ENCODE measurements at places on chromosomes 12 and 14.

DNA sequence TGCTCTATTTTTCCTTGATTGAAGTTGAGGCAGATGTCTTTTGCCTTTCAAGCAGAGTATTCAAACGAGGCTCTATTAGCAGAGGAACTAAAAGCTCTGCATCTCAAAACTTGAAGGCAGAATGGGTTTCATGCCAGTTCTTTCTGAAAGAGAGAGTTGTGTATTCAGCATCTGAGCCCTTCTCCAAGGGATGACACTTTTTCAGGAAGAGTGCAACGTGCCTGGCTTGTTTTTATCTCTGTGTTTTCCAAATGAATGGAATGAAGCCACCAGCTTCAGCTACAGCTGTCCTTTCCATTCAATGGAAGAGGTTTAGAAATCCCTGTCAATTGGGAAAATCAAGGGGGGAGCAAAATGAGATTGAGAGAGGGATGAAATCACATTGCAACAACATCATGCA is 14.6 kb downstream of the BEST3 start:
- DNase-seq, result no peak

GRCh38 chr12:114450019-114450418 is 44.1 kb upstream of the TBX5 start:
- DNase-seq, result no peak

GRCh38 chr14:51884086-51884927 is 23.9 kb downstream of the GNG2 start:
- DNase-seq, result no peak

GRCh38 chr14:67748312-67748711 is 46.6 kb downstream of the RDH12 start:
- DNase-seq, result no peak

DNA sequence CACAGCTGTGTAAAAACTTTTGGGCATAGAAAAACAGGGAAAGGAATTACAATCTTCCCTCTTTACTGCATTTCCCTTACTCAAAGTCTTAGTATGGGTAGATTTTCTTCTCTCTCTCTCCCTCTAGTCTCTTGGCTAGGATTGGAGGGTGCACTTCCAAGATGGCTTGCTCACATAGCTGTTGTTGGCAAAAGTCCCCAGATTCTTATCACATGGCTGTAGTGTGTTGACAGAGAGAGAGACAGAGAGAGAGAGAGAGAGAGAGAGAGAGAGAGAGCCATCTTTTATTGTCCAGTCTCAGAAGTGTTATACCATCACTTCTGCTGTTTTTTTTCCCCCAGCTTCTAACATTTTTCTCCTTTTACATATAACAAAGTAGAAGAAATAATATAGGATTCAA is 6.3 kb upstream of the OR4E2 start:
- DNase-seq, result no peak

DNA sequence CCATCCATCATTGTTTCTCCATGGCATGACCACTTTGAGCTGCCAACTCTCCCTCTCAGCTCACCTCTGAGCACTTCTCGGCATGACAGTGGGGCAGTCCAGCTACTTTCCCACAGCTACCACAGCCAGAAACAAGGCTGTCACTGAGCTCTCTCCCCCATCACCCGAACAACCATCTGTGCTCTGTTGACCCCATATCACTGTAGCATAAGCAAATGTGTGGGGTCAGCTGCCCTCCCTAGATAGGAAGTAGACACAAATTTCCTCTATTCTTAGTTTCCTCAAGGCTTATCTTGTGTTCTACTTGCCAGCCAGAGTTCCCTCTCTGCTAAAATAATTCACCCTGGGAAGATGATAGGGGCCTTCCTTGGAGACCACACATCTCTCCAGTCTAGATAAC is 82.6 kb upstream of the FUT8 start:
- no peak for DNase-seq

- no peak for DNase-seq
Observed at GRCh38 chr14:83798421-83798820, 1731.5 kb upstream of the FLRT2 start.

GRCh38 chr12:95269892-95270291 is 52.3 kb downstream of the VEZT start:
- no peak for DNase-seq

GRCh38 chr12:51051787-51052186 is 3.7 kb downstream of the LETMD1 start:
- DNase-seq, result no peak

- no peak for DNase-seq
Observed at GRCh38 chr12:59619461-59620240, 23.8 kb downstream of the SLC16A7 start.

- no peak for DNase-seq
Observed at GRCh38 chr14:20429801-20430669, 5.9 kb downstream of the KLHL33 start.

GRCh38 chr12:2609020-2609419 is 185.8 kb upstream of the FKBP4 start:
- DNase-seq, result no peak

- DNase-seq, result no peak
Observed at GRCh38 chr14:21231020-21231652, 38.1 kb downstream of the HNRNPC start.

DNA sequence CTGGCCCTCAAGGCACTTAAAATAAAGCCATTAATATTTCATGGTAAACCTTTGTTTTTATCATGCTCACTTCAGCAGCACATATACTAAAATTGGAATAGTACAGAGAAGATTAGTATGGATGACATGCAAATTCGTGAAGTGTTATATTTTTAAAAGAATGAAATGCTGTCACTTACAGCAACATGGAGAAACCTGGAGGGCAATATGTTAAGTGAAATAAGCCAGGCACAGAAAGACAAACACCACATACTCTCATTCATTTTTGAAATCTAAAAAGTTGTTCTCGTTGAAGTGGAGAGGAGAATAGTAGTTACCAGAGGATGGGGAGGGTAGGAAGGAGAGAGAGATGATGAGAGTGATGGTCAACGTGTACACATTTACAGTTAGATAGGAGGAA is 45.4 kb upstream of the ATP2B1 start:
- no peak for DNase-seq

GRCh38 chr14:47539031-47539461 is 136.4 kb downstream of the MDGA2 start:
- DNase-seq, result peak; percentile 17

- no peak for DNase-seq
Observed at GRCh38 chr14:85217412-85217811, 312.5 kb upstream of the FLRT2 start.

- DNase-seq, result peak; percentile 82
Observed at GRCh38 chr12:53757101-53757770, 5.5 kb upstream of the CISTR start.

DNA sequence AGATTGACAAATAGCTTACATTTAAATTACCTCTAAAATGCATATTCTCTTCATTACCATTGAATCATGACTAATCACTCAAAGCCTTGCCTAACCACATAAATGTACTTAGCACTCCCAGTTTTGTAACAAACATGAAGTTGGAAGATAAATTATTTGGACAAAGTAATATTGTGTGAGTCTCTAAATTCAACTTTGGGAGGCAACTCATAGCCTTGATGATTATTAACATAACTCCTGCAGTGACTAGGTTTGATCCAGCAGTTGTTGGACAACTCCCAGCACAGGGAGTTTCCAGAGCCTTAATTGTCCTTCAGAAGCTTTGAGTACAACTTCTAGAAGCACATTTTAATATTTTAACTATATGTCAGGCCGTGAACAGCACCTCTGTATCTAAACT is 153.4 kb upstream of the PDZRN4 start:
- no peak for DNase-seq

DNA sequence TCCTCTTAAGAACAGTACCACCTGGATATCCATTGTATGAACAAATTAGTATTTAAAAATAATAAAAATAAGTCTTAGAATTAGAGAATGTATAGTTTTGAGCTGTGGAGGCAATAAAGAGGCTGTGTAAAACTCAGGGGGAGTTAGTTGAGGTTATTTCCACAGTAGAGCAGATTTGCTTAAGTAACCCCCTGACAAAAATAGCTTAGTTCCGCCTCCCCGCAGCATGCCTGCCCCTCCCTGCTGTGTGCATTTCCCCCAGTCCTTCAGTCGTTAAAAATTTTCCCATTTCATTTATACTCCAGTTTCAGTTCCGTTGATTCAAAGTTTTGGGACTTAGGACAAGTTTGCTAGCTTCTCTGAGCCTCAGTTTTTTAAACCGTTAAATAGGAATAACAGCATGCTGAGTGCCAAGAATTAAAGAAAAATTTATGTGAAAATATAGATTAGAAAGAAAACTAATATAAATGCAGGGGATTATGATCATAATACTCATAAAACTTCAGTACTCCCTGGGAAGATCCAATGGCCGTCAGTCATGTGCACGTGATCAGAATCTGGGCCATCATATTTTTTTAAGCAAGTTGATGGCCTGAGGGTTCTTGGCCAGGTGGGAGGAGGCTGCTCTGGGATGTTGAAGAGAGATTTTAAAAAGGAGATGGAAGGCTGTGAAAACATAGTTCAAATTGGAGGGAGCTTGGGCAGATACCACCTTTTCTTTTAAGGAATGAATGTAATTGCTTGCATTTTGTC is 14.5 kb upstream of the SLC38A2 start:
- no peak for DNase-seq

- peak; percentile 45 for DNase-seq
Observed at GRCh38 chr14:59630288-59630963, 53.8 kb upstream of the CCDC175 start.

GRCh38 chr14:75566321-75566720 is 12.1 kb upstream of the FLVCR2 start:
- no peak for DNase-seq

GRCh38 chr14:100059438-100059781 is 5.8 kb upstream of the EVL start:
- no peak for DNase-seq

DNA sequence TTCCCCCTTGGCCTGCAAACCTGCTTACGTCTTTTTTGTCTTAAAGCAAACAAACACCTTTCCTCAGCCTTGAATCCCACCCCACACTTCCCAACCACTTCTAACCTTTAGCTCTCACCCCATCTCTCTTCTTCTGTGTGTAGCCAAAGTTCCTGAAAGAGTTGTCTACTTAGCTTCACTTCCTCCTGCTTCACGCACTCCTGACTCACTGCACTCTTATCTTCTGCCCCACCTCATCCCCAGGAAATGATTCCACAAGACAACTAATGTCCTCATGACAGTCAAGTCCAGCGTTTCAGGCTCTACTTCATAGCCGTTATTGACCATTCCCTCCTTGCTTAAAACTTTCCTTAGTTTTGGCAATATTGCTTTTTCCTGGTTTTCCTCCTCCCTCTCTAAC is 22.4 kb downstream of the EIF2B2 start:
- no peak for DNase-seq

- DNase-seq, result no peak
Observed at GRCh38 chr12:70149013-70149412, 94.2 kb upstream of the CNOT2 start.

- no peak for DNase-seq
Observed at GRCh38 chr14:31968107-31968810, 108.8 kb upstream of the ARHGAP5 start.

DNA sequence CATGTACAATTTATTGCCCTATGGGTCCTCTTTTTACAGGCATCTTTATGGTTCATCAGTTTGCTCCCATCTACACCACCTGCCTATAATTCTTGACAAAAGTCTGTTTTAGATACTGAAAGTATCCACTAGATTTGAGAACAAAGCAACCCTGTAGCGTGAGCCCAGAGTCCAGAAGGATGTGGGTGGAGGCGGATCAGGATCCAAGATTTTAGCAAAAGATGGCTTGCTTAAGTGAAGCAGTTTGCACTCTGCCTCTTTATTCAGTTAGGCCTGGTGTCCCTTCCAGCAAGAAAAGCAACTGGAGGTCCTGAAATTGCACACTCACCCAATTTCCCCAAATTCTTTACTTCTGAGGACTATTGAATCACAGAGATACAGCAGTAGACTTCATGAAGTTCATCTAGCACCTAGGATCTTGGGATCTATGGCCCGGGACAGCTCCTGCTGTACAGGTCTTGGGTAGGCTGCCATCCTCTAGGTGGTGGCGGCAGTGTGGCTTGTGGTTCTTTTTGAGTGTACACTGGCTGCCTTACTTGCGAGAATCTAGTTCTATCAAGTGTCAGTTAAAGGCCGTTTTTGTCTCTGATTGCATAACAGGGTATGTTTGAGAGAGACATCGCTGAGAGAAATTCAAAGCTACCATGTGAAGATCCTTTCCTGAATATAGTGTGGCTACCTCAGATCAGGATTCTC is 873.2 kb downstream of the NRXN3 start:
- DNase-seq, result no peak

GRCh38 chr14:99093532-99094517 is 178.2 kb downstream of the BCL11B start:
- no peak for DNase-seq

DNA sequence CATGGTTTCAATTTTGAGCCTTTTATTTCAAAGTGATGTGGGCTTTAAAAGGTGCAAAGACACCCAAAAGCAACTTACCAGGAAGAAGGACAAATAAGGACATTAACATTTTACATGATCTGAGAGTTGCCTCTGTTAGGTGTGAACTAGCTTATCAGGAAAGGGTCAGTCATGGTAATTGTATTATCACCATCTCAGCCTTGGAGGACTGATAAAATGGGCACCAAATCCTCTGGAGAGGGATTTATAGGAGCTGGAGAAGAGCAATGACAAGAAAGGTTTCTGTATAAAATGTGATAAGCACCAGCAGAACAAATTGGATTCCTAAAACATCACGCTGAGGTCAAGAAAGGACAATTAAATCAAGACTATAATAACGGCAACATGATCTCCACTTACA is 217.7 kb upstream of the PRICKLE1 start:
- DNase-seq, result no peak

- DNase-seq, result no peak
Observed at GRCh38 chr12:110998971-110999370, 78.6 kb upstream of the MYL2 start.

- no peak for DNase-seq
Observed at GRCh38 chr14:70052990-70053389, 135.8 kb downstream of the SLC8A3 start.

DNA sequence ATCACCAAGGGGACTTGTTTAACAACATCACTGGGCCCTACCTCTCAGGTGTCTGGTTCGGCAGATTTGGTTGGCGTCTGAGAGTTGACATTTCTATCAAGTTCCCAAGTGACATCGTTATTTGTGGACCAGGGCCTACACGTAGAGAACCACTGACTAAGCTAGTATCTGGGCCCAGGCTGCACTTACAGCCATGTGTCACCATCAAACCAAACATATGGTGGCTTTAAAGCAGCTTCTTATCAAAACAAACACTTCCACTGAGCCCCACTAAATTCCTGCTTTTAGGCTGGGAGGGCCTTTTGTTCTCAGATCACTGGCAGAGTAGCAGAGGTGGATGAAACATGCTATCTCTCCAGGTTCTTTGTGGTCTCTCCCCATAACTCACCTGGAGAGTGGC is 220.5 kb downstream of the PELI2 start:
- peak; percentile 9 for DNase-seq

Measured in hepatic stellate cell (primary cell).